Amygdala (tissue), 56 donors: ENCODE measurements at places on chromosomes 7 and 10.

DNA sequence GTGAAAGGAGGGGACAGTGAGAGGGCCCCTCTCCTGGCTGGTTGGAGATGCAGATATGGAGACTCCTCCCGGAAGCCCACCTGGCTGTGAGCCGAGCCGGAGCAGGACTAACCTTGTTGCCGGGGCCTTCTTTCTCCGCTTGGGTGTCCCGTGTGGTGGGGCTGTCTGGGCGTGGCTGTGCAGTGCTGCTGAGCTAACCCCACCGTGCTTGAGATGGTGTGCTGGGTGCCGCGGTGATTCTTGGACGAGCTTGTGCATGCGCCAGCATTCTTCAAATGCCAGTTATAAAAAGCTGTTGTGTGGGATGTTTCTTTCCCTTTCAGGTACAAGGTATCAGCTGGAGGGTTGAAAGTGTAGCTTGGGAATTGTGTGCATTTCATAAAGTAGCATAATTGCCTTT is 48.8 kb downstream of the DAGLB start:
- no peak for DNase-seq

- no peak for DNase-seq
Observed at GRCh38 chr7:30005464-30005863, 15.9 kb upstream of the SCRN1 start.

DNA sequence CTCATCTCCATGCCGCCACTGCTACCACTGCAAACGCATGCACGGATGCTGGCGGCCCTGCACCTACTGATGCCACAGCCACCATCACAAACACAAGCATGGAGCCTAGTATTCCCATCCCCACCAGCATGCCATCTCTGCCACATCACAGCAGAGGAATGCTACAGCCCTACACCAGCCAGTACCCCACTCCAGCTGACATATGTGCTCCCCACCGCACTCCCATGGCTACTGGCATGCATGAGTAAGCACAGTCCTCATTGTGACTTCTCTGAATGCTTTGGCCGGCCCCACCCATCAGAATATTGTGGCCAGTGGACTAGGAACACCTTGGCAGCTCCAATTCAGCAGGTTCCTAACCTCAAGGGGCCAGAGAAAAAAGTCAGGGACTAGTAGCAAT is 705.5 kb downstream of the POM121L12 start:
- no peak for DNase-seq

GRCh38 chr7:98467570-98468312 is 66.9 kb upstream of the BAIAP2L1 start:
- no peak for DNase-seq

- DNase-seq: no peak
Observed at GRCh38 chr7:122225874-122226273, 78.7 kb downstream of the FEZF1 start.
